Endothelial cell of umbilical vein (primary cell): ENCODE measurements at places on chromosomes 13 and 19. TPM values are rescaled to one million over a fixed set of nuclear protein-coding genes. Genes with fewer than 3 reads are reported as not detected.

Gene RXFP2
- not detected in 2 replicates for total RNA-seq

DNA sequence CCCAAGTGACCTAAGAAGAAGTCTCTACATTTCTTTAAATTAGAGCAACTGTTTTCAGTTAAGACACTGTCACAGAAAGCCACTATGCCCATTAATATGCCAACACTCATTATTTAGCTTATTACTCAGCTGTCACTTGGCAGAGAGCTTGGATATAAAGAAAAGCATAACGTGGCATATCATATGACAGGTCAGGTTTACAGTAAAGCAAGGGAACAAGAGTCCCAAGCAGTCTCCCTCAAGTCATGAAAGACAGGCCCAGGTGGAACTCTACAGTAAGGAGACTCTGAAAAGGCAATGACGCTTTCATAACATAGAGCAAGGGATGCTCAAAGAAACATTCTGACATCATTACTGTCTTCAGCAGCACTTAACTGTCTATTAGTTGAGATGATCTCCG is 6.3 kb downstream of the LHFPL6 start:
- no peak for DNase-seq

GRCh38 chr13:57996717-57997116 is 365.2 kb downstream of the PCDH17 start:
- DNase-seq: no peak

DNA sequence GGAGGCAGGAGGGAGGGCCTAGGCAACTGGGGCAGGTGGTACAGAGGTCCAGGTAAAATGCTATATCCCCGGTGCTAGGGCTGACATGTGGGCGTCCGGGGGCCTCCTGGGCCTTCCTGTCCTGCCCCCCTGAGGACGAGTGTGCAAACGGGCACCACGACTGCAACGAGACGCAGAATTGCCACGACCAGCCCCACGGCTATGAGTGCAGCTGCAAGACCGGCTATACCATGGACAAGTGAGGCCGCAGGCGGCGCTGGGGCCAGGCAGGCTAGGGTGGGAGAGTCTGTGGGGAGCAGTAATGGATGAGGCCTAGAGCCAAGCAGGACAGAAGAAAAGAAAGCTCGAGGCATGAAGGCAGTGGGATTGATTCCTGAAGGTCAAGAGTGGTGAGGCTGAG is 21.3 kb downstream of the CNFN start:
- no peak for DNase-seq
